Stimulated activated CD4-positive, alpha-beta T cell treated with anti-CD3 and anti-CD28 coated beads, Interleukin-4, amount 100 ng/mL, for 4 hours (primary cell): ENCODE measurements at places on chromosomes 6 and 20.

DNA sequence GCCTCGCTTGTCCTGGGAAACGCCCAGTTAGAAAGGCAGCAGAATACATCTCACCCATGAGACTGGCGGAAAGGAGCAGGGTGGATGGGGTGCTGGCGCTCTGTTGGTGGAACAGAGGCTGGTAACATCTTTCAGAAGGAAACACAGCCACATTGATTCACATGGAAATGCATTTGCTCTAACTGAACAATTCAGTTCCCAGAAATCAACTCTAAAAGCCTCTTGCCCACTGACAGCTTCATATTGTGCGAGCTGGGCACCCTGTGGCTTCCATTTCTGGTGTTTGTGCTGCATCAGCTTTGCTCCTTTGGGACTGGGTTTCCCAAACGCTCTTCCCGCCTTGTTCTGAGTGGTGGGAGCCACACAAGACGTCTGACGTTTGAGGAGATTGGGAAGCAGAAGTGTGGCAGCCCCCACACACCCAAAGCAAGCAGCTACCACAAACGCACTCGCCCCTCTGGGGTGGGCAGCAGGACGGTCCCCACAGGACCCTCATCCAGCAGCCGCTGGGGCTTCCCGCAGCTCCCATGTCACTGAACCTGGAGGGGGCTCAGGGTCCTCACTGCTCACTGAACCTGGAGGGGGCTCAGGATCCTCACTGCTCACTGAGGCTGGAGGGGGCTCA, 229.5 kb downstream of the ERMARD start:
- no peak for DNase-seq

GRCh38 chr6:41413250-41413649, 77.8 kb downstream of the NCR2 start:
- DNase-seq: no peak

DNA sequence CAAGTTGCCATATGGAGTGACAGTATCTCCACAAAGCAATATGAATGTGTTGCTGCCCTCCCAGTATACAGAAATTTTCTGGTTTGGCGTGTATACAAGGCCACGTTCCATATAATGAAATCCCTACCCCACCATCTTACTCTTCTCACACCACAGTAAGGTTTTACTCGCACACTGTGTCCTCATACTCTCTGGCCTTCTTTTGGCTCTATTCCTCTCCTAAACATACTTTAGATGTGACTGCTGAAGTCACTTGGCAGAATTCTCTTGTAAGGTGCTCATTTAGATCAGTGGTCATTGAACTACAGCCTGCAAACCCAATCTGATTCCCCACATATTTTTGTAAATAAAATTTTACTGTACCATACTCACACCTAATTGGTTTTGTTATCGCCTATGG, 123.2 kb downstream of the RFPL4B start:
- DNase-seq: no peak

DNA sequence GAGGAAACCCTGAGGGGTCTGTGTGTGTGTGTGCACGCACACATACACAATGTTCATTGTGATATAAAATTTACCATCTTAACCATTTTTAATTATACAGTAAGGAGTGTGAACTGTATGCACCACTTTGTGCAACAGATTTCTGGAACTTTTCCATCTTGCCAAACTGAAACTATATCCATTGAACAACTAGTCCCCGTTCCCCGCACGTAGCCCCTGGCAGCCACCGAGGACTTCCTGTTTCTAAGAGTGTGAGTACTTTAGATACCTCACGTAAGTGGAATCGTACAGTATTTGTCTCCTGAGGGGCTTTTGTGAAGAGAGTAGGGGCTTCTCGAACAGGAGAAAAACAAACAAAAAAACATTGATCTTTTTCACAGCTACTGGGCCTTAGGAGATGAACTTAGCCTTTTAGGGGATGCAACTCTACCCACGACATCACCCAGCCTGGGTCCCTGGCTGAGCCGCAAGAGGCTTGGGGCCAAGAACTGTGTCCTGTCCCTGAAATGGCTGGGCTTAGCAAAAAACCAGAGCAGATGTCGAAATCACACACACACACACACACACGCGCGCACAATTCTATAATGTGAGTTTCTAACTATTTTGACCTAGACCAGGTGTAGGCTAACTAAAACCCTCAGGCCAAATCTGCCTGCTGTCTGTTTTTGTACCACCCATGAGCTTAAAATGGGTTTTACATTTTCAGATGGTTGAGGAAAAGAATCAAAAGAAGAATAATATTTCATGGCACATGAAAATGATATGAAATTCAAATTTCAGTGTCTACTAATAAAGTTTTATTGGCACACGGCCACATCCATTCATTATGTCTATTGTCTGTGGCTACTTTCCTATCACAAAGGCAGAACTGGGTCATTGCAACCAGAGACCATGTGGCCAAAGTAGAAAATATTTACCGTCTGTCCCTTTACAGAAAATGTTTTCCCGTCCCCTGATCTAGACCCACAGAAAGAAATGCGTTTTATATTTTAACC, 144.2 kb downstream of the EYA2 start:
- DNase-seq: no peak

DNA sequence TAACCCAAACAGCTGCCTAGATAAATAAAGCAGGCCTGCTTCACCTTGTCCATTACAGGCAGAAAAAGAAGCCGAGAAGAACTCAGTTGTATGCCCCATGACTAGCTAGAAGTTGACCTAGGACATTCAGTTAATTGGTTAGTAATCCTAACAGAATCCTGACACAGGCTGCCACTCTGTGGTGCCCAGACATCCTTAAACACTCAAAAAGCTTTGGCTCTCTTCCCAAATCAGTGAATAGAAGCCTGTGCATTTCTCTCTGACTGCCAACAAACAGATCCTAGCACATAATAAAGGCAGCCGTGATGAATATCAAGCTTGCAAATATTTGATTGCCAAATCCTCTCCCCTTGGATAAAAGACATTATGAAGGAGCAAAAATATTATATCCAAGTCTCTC, 519.1 kb upstream of the EYS start:
- DNase-seq: no peak

- DNase-seq: no peak
Measured at GRCh38 chr6:101393829-101394251, 332 bp downstream of the GRIK2 start.

- DNase-seq: no peak
Measured at GRCh38 chr6:141484711-141485110, 648.0 kb upstream of the GJE1 start.

DNA sequence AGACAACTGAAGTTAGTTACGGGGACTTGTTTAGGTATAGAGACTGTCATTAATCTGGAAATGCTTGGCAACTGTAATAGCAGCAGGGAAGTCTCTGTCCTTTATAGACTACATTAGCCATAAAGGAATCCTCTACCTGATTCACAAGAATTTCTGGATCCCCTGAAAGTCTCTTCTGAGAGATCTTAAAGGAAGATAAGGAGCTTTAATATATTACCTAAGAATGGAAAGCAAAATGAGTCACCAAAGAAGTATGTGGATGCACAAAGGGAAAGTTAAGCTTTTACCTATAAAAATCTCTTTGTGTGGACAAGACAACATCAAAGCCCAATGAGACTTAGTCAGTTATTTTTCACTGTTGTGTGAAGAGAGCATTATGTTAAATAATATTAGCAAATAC, 92.2 kb upstream of the RSPO3 start:
- DNase-seq: no peak

- DNase-seq: no peak
Measured at GRCh38 chr6:135692426-135692825, 159.1 kb upstream of the PDE7B start.

DNA sequence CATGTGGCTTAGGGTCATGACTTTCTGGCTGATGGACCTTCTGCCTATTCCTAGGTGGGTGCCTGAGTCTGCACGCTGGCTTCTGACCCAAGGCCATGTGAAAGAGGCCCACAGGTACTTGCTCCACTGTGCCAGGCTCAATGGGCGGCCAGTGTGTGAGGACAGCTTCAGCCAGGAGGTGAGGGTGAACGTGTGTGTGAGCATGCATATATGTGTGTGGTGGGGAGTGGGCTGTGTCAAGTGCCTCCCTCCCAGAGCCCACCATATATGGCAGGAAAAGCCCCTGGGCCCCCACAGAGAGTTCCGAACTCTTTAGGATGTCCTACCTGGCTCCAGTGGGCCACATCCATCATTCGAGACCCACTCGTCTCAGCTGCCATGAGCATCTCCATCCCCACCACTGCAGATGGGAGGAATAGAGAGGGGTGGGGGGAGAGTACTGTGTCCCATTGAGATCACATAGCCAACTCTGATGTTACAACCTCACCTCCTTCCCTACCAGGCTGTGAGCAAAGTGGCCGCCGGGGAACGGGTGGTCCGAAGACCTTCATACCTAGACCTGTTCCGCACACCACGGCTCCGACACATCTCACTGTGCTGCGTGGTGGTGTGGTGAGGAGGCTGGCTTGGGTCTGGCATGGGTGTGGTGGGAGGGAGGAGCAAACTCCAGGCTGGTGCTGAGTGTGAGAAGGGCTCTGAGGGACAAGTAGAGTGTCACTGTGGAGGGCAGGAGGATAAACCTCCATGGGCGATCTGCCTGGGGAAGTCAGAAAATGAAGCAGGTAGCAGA, 3.2 kb downstream of the SLC22A7 start:
- DNase-seq: no peak

GRCh38 chr20:58751979-58752378, 59.4 kb downstream of the NPEPL1 start:
- no peak for DNase-seq

DNA sequence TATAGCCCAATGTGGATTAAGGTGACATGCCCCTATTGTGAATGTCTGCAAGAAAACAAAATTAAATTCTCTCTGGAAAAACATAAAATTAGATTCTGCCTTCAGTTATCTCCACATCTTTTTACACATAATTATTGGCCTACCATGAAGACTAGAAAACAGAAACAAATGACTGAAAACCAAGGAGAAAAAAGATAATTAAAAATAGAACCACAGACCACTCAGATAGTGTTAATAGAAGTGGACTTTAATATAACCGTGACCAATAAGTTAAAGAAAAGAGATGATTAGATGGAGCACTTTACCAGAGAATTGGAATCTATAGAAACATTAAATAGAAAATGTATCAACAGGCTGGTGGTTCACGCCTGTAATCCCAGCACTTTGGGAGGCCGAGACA, 445.7 kb downstream of the EPM2A start:
- no peak for DNase-seq
